ENCODE measurements at places on chromosomes 3 and 15.

DNA sequence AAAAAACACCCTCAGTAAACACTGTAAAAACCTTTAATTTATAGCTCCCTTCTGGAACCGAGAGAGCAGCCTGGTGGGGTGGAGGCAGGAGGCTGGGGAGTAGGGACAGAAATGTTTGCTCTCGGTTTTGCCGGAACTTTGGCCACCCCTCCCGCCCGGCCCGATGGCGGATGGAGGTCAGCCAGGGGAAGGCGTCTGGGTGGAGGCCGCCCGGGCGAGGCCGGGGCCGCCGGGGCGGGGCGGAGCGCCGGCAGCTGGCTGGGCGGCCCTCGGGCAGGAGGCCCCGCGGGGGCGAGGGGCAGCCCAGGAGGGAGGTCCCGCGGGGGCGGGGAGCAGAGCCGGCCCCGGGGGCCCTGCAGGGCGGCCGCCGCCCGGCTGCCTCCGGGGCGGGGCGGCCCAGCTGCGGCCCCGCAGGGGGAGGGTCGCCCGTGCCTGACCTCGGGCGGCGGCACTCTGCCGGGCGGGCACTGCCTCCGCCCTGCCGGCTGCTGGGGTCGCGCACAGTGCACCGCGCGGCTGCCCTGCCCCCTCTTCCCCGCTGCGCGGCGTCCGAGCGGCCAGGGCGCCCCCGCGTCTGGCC is 829 bp upstream of the SKIL start:
- peak; percentile 95 for DNase-seq

DNA sequence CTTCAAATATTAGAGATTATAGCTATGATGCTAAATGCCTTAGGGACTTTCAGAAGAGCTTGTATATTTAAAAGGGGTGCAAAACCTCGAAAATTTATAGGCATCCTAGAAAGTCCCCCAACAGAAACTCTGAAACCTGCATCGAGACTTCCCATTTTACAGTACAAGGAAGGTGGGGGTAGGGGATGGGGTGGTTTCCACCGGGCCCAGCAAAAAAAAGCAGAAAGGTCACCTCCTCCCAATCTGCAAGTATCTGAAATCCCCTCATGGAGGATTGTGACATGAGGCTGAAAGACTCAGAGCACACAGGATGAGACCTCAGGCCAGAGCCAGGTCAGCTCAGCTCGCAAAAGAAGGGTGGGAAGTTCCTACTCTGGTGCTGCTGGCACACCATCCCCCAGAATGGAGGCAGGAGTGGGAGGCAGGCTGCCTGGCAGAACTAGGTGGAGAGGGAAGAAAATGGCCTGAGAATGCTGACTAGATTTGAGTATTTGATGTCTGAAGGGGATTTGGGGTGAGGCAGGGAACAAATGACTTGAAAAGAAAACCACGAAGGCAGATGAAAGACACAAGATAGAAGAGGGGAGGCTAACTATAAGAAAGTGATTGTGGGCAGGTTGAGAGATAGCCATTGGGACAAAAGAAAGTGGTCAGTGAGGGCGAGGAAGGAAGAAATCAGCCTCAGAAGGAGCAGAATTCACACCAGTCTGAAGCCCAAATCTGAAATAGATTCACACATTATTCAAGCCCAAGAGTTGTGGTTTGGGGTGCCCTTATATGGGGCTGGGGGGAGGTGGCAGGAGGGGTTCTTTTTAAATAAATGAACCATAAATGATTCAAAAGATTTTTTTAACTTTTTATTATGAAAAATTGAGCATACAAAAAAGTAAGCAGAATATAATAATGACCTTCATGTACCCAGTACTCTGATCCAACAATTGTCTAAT is 22.5 kb upstream of the TSC22D2 start:
- DNase-seq = no peak

GRCh38 chr3:35849963-35850362 is 210.6 kb downstream of the ARPP21 start:
- no peak for DNase-seq

GRCh38 chr15:101250873-101251829 is 697 bp downstream of the CHSY1 start:
- peak; percentile 48 for DNase-seq

DNA sequence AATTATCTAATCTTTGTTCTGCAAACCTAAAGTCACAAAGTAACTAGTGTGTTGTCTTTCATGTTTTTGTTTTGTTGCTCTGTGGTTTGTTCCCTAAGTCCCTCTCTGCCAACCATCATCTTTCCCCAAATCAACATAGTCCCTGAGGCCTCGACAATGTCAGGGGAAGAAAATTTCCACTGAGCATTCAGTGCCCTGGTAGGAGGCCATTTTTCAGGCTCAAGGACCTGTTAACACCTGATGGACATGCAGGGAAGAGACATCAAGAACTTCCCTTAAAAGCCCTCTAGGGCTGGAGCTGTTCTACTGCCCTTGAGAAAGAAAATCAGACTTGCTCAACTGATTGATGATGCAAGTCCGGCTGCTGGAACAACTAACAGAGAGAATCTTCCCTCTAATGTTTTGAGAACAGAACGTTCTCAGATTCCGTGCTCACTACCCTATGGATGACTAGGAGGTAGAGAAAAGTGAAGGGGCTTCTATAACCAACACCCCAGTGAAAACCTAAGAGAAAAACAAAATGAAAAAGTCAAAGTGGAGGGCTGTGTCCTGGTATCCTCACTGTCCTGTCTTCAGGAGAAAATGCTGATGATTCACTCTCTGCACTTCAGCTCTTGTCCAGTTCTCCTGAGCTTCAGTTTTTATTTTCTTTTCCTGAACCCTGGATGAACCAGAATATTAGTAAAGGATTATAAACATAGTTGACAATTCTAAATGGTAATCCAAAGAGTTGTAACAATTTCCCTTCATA is 373.1 kb downstream of the FOXP1 start:
- DNase-seq = no peak

GRCh38 chr15:83837945-83838571 is 184.1 kb downstream of the ADAMTSL3 start:
- DNase-seq = no peak

DNA sequence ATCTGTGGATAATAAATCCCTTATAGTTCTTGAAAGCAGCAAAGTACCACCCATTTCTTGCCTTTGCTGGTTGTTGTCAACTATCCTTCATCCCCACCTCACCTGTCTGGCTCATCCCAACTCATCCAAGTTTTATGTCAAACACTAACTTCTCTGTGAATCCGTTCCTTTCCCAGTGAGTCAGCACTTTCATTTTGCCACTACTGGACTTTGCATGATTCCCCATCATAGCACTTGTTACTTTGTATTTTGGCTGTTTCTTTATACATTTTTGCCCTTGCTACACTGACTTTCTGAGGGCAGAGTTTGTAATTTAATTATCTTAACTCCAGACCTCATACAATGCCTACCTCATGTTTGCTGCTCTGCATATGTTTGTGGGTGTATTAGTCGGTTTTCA is 90.8 kb upstream of the RORA start:
- no peak for DNase-seq

Data from NCI-H774 (cell line).